ENCODE measurements at places on chromosomes 1 and 21.

DNA sequence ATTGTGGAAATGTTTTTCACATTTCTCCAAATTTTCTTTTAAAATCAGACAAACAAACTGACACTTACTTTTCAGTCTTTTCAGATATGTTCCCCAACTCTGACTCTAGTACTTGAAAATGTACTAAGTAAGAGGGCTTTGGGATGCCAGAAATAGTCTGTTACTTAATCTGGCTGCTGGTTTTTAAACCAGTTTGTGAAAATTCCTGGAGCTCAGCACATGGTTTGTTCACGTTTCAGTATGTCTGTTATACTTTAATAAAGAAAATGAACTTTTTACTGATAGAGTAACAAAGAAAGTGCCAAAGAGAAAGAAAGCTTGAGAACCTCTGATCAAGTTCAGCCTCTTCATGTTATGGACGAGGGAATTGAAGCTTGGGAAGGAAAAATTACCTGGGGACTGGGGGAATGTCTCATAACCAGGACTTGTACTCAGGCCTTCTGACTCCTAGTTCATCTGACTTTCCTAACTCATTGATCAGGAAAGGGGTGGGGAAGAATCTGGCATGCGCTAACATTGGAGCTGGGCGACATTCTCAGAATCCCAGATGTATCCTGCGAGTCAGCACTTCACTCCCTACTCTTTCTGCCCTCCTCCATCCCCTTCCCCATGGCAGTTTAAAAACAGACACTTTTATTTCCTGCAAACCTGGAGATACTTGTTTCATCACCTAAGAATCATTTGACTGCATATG lies 30.8 kb upstream of the DNAJC6 start:
- DNase-seq = no peak

DNA sequence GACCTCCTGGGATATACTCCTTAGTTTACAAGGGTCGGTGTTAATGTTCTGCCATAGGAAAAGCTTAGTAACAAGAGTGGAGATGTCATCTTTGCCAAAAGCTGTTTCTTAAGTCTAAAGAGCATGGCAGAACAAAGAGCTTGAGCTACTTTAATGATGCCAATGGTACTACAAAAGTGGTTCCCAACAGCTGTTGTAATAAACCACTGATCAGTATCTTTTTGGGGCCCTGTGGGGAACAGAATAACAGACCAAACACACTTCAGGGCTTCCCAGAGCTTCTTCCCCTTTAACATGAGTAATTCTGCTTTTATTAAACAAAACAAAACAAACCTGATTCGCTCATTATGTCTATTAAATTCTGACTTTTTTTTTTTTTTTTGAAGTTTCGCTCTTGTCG lies 116.3 kb downstream of the NCAM2 start:
- no peak for DNase-seq

DNA sequence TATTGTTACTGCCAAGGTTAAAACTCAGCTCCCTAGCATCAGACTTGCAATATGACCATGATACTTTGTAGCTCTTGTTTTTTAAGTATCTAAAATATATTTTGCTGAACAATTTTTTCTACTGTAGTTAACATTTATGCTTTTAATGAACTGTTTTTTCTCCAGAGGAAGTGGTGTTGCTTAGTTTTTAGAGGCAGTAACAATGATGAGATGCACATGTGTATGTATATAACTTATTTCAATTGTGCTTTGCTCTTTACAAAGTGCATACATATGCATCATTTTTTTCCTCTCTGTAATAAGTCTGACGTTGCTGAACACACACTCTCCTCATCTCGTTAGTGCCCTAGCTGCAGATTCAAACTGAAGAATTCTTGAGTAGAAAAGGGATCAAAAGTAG lies 418.8 kb downstream of the ZP4 start:
- no peak for DNase-seq

DNA sequence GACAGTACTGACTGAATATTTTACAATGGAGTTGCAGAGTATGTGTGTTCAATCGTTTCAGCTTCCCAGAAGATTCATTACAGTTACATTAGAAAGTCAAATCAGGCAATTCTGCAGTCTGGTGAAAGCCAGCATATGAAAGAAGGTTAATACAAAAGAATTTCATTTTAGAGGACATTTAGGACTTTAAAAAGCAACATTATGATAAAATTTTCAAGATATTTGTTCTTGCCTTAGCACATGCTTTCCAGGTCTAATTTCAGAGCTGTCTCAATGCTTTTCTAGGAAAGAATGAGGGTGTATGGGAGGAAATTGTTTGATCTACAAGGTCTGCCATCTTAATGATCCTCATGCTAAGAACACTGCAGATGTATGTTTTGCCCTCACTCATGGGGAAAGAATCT lies 63.2 kb downstream of the RERE start:
- DNase-seq = no peak

GRCh38 chr21:45294509-45295291 lies 7.0 kb upstream of the POFUT2 start:
- DNase-seq = no peak

DNA sequence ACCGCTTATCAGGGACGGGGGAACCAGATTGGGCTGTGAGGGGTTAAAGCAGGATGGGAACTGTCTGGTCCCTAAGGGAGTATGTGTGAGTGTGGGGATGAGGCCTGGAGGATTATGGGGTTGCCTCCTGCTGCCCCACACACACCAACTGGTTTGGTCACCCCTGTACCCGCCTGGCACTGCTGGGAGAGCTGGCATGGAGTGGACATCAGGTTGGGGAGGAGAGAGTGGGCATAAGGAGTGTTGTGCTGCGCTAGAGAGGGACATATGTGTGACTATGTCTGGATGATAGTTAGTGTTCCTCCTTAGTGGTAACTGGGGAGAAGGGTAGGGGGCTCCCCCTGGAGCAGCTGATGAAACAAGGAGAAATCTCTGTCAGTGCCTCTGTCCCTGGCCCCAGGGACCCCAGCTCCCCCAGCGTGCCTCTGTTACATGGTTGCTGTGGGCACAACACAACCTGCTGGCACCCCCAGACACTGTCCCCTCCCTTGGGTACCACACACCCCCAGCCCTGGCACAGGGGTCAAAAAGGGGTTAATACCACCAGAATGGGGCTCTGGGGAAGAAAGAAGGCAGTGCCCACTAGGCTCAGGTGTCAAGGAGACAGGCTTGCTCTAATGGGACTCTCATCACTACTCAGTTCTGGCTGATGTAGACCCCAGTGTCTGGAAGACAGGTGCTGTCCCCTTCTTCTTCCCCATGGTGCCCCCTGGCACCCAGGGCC lies 1.9 kb downstream of the ZBTB7B start:
- no peak for DNase-seq

DNA sequence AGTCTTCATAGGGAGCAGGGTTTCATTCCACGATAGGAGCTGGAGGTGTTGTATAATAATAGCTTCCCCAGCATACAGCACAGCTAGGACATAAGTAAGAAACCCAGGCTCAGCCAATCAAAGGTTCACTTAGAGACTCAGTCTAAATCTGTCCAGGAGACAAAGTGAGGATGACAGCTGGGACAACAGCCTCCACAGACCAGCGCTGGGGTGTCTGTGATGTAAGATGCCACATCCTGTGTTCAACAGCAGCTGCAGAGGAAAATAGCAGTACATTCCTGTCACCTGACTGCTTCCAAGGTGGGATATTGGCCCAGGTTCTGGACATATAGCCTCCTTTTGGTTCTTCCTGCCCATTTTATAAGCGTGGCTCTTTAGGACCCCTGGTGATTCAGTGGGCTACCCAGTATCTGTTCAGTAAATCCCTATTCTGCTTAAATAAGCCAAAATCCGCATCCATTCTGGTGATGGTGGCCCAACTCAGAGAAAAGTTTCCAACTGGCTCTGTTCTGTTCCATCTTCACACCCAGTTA lies 176.8 kb upstream of the SYT6 start:
- DNase-seq = no peak

Measured in CMK (cell line).